Spleen (tissue), 13 donors: ENCODE measurements at places on chromosomes 3 and 15.
A peak's percentile ranks its signal among the peaks of the same experiment; 100 is the strongest.

DNA sequence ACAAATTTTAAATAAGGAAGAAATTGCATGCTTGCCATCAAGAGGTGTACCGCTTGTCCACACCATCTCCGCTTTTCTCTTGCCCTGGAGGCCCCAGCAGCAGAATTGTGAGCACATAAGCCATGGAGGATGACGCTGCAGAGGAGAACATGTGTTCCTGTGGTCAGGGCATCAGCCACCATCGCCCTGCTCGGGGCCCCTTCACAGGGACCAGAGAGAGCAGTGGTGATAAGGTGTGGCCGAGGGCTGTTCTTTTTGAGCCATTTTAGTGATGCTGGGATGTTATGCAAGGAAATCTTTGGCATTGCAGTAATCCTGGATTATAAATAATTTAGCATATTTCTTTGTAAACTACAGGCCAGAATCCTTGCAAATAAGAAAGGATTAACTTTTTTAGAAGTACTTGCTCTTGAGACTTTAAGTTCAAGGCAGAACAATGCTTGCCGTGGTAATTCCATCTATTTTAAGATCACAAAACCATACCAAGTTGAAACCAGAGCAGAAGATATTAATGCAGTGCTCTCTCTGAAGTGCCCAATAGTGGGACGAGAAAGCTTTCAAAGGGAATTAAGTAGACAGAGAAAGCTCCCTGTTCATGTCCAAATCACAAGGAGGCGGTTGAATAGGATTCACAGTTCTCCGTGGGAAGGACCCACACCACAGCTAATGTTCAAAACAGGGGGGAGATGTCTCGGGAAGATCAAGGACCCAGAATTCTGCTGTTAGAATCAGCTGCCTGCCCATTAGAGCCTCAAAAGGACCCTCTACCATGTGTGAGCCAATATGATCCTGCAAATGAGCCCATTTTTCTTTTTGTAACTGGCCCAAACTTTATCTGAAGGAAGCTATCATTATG is 338.5 kb downstream of the RORA start:
- DNase-seq: no peak

- DNase-seq: no peak
These were observed 217.3 kb downstream of the RORA start for GRCh38 chr15:61011576-61012336.

DNA sequence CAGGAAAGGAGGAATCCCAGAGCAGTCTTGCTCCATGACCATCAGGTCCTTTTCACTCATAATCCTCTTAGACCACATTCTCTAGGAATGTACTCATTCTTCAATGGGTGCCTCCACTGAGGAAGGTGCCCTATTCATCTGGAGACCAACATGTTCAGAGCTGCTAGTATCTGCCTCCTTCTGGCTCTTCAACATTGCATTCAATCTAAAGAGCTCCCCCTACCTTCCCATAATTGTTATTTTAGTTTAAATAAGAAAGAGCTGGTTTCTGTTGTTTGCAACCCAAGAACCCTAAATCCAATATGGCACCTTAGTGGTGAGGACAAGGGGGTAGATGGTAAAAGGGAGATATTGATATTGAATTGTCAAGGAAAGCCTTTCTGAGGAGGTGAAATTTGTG is 67.6 kb downstream of the SCN11A start:
- no peak for DNase-seq

GRCh38 chr3:56260262-56260661 is 208.0 kb downstream of the ERC2 start:
- DNase-seq: no peak

DNA sequence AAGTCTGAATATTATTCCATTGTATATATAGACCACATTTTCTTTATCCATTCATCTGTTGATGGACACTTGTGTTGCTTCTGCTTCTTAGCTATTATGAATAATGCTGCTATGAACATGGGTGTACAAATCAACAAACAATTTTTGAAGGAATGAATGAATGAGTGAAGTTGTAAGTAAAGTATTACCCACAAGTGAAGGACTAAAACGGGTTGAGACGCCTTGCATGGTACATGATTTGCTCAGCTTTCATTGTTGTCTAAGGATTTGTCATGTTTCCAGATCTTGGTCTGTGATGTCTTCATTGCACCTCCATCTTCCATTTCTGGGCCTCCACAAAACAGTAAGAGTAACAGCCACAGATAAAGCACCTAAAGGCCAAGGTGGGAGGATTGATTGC is 20.5 kb downstream of the IFT122 start:
- no peak for DNase-seq

- DNase-seq: no peak
These were observed 31.4 kb downstream of the NPTN start for GRCh38 chr15:73601451-73602445.

- no peak for DNase-seq
These were observed at the start of gene PDE8A for GRCh38 chr15:84981711-84982300. TSS of gene PDE8A (plus strand) at chr15:84981856. CDS start at chr15:84982163, 307 bp downstream.

DNA sequence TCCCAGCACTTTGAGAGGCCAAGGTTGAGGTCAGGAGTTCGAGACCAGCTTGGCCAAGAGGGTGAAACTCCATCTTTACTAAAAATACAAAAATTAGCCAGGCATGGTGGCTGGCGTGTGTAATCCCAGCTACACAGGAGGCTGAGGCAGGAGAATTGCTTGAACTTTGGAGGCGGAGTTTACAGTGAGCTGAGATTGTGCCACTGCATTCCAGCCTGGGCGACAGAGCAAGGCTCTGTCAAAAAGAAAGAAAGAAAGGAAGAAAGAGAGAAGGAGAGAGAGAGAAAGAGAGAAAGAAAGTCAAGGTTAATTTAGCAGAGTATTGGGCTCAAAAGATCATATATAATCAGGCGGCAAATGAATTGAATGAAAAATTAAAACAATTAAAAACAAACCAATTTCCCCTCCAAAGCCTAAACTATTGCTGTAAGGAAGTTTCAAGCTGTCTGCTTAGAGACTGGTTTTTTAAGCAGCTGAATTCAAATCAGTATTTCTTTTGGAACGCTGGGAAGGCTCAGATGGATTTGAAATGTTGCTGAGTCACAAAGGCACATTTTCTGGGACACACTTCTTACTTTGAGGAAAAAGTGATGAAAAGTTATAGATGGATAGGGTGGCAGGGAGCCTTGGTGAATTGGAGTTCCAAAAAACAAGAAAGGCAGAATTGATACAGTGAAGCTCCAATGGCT is 81.3 kb upstream of the BHLHE40 start:
- no peak for DNase-seq

- no peak for DNase-seq
These were observed 13.8 kb downstream of the EXOSC7 start for GRCh38 chr3:44989636-44990373.

DNA sequence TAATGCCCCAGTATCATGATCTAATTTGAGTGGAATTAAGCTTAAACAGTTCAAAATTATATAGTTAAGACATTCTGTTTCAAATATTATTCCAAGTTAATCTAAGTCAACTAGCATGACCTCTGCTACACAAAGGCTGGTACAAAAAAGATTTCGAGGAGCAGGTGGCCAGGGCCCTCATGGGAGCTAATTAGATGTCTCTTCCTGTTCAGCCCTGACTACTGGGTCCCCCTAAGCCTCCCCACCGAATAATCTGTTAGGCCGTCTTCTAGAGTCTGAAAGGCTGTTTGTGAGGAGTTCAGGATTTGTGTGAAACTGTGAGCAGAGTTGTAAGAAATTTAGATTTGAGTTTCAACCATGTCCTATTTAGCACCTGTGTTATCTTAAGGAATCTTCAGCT is 75.4 kb downstream of the PPM1L start:
- no peak for DNase-seq

DNA sequence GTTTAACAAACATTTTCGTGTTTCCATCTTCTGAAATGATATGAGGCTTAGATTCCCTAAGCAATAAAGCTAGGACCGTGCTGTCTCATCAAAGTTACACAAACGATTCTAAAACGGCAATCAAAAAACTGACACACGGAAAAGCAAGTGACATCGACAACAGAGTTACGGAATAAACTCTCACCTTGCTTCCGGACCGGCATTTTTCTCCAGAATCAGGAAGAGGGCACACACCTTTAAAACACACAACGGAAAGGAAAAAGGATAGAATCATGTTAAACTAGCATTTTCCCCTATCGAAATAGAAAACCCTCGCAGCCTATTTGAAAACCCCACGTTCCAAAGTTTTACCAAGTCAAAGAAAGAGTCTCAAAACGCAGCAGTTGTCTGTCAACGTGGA is 1.4 kb downstream of the DLG1 start:
- DNase-seq: no peak

- DNase-seq: peak; percentile 87
These were observed 24.3 kb upstream of the TATDN2 start for GRCh38 chr3:10223676-10224639.

- no peak for DNase-seq
These were observed at the start of gene ALDH1A3 for GRCh38 chr15:100879464-100880138. TSS of gene ALDH1A3 (plus strand) at chr15:100879831. CDS start at chr15:100879908, 77 bp downstream.

- DNase-seq: no peak
These were observed 8.8 kb upstream of the AEN start for GRCh38 chr15:88612186-88612796.

GRCh38 chr3:141174674-141175073 is 57.0 kb upstream of the PXYLP1 start:
- no peak for DNase-seq

DNA sequence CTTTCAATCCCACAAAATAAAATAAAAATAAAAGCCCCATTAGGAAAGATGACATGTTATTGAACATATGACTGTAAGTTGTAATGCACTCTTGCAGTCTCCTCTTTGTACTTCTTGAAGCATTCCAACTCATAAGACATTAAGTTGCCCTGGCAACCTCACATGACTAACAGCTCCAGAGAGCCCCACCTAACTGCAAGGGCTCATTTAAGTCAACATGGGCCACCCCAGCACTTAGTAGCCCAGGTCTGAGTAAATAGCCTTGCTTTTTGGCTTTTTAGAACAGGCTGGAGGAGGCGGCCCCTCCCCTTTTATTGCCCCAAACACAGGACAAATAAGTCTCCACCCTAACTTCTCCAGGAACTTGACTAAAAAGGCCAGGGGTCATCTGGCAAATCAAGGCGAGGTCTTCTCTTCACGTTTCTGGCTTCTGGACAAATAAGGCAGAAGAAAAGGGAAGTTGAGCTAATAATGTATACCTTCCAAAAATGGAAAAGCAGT is 135.1 kb downstream of the TMCO5A start:
- DNase-seq: no peak

GRCh38 chr15:99943466-99943865 is 210.2 kb upstream of the LYSMD4 start:
- DNase-seq: no peak

DNA sequence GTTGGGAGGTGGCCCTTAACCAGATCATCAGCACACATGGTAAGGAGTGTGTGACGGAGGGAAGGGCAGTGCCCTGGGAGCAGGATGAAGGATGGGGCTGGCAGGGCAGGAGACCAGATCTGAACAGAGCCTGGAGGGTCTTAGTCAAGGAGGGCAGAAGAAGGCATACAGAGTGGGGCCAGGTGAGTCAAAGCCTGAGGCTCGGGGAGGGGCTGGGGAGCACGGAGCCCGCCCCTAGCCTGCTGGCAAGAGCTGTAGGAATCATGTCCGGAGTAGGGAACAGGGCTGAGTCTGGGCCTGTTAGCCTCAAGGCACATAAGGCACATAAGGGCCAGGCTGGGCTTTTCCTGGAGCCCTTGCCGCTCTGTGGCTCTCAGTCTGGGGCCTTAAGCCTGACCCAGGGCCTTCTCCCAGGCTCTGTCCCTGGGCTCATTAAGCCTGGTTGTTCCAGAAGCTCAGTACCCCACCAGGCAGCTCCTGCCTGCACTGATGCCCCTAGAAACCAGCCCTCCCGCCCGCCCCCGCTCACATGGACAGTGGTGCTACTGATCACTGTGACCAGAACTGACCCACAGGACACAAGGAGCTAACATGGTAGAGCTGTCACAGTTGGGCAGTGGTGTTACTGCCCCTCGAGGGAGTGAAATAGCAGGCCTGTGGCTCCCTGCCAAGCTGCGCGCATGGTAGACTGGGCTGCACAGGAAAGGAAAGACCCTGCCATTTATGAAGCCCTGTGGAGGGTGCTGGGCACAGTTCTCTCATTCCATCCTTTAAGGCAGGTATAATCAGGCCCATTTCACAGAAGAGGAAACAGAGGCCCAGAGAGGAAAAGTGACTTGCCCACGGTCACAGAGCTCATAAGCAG is 14.6 kb downstream of the ISG20 start:
- peak; percentile 66 for DNase-seq

DNA sequence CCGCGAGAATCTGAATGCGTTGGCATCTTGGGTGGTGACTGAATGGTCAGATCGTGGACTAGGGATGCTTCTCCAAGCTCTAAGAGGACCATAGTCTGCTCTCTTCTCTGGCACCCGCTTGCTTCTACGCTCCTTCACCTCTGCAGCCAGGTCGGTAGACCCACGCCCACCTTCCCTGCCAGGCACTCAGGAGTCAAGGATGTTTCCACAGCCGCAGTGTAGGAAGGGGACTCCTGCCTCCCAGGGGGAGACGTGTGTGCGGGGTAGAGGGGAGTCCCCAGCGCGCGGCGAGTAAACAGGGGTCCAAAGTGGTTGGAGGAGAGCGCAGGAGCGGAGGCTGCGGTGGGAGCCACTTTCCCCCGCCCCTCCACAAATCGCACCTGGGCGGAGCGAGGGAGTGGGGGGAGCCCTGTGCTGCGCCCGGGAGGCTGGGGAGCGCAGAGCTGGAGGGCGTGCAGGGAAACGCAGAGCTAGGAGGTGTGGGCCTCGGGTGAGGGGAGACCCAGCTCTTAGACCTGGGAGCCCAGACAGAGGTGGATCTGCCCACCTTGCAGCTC is 1.7 kb downstream of the LRRC3B start:
- DNase-seq: no peak

DNA sequence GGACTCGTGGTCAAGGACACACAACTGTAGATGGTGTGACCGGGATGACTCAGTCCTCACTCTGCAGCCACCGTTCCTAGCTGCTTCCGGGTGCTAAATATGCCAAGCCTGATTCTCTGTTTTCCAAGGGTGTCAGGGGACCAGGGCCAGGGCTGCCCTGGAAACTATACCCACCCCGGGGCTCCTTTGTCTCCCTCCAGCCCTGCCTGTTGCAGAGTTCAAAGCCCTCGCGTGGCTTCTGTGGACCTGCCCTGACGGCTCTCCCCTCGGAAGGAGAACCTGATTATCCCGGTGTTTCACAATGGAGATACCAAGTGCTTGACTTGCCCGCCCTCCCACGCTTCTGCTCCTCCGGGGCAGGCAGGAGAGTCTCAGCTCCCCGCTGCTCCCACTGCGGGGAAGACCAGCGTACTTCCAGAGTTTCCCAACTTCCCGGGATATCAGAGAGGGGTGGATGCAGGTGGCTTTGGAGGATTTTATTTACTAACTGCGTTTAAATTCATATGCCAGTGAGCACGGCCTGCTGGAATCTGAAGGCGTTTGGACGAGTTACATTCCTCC is 125.0 kb downstream of the ASB7 start:
- no peak for DNase-seq

- DNase-seq: no peak
These were observed 7.3 kb upstream of the CHCHD6 start for GRCh38 chr3:126696701-126697267.

- no peak for DNase-seq
These were observed 26.8 kb downstream of the CCRL2 start for GRCh38 chr3:46433841-46434240.

DNA sequence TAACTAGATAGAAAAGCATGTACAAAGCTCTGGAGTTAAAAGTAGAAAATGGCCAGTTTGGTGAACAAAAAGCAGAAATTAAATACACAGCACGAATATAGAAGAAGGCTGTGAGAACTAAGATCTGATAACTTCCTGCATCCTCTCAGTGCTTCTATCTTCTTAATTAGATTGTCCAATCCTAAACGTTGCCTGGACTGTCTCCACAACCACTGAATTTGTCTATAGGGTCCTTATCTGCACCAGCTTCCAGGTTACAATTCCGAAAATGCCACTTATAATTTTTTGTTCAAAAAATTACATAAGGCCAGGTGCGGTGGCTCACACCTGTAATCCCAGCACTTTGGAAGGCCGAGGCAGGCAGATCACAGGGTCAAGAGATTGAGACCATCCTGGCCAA is 626.3 kb downstream of the TBL1XR1 start:
- DNase-seq: no peak
